ENCODE measurements at places on chromosomes 1 and 21. TPM values are rescaled to one million over a fixed set of nuclear protein-coding genes. Genes with fewer than 3 reads are reported as not detected.

The S100A7 gene
- not detected for total RNA-seq

The C1QA gene
- total RNA-seq = not detected

The OVAAL gene
- total RNA-seq = not detected

The KPNA6 gene
- total RNA-seq = 111 TPM

The CHIT1 gene
- not detected for total RNA-seq

The FCGR2B gene
- not detected for total RNA-seq

The LMNA gene
- total RNA-seq = 190 TPM

The FAM177B gene
- not detected for total RNA-seq

The KRTAP21-2 gene
- total RNA-seq = not detected

The OR2T33 gene
- total RNA-seq = not detected

The AKR7A2 gene
- 91.8 TPM for total RNA-seq

The CYP4Z1 gene
- not detected for total RNA-seq

The TNNI3K gene
- not detected for total RNA-seq

The AQP10 gene
- total RNA-seq = not detected

The FAM151A gene
- total RNA-seq = 1.5 TPM

The C1QTNF12 gene
- 0.64 TPM for total RNA-seq

The CD1E gene
- total RNA-seq = not detected

The HTR6 gene
- not detected for total RNA-seq

The SPRR2F gene
- not detected for total RNA-seq

The NGF gene
- total RNA-seq = not detected

The OLFM3 gene
- not detected for total RNA-seq

The CD48 gene
- total RNA-seq = not detected

The PADI1 gene
- total RNA-seq = not detected

The FCAMR gene
- not detected for total RNA-seq

The IGSF9 gene
- not detected for total RNA-seq

The PTAFR gene
- 0.27 TPM for total RNA-seq

The PSMG1 gene
- total RNA-seq = 173 TPM

The SPRR2B gene
- not detected for total RNA-seq

The SELP gene
- total RNA-seq = not detected

The TMEM9 gene
- 33.6 TPM for total RNA-seq

The ESPN gene
- 38.5 TPM for total RNA-seq

The FRRS1 gene
- total RNA-seq = 12.0 TPM

The APOBEC4 gene
- total RNA-seq = not detected

The RIPK4 gene
- 5.3 TPM for total RNA-seq

The CFHR3 gene
- not detected for total RNA-seq

The MIXL1 gene
- 8.6 TPM for total RNA-seq

The OR6N1 gene
- total RNA-seq = not detected

The PALMD gene
- total RNA-seq = 31.1 TPM

The VHLL gene
- not detected for total RNA-seq

The ZNF678 gene
- 9.9 TPM for total RNA-seq

The TSPAN2 gene
- total RNA-seq = not detected

The APP gene
- total RNA-seq = 70.6 TPM
